Panc1 (cell line): ENCODE measurements at places on chromosomes 3 and 15. TPM values are rescaled to one million over a fixed set of nuclear protein-coding genes. Genes with fewer than 3 reads are reported as not detected.

DNA sequence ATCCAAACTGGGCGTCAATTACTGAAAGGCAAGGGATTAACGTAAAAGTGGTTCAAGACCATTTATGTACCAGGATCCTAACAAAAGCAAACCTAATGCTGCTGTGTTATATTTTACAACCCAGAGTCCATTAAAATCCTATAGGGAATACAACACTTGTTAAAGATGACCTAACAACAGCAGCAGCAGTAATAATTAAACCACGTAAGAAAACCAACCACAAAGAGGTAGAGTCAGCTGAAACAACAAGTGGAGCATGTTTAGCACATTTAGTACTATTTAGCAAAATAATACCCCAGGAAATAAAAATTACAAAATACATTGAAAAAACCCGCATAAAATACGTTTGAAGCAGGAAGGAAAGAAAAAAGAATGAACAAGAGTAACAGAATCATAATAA lies 82.1 kb upstream of the AGBL1 start:
- H3K27me3 ChIP-seq = no peaks in the 10 kb centered on the region; the same call in 1 of the 2 replicates
- H3K4me1 ChIP-seq = no peaks in the 10 kb centered on the region
- H3K4me3 ChIP-seq = no peak overlapping the region
- H3K27ac ChIP-seq = no peak overlapping the region

DNA sequence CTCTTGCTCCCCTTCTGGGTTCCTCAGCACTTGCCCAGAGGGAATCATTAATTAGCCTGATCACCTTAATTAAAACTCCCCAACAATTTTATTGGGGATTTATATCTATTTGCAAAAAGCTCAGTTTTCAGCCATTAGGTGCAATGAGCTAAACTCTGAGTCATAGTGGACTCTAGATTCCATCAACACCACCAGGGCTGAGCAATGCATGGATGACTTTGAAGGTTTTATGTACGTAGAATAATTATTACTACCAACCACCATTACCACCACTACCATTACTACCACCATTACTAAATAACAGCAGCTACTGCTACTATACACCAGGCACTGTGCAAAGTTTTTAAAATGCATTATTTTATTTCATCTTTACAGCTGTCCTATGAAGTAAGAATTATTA lies 81.2 kb downstream of the ZNF621 start:
- H3K4me1 ChIP-seq = no peaks in the 10 kb centered on the region
- no peak for DNase-seq
- H3K27me3 ChIP-seq = no peaks in the 10 kb centered on the region
- H3K27ac ChIP-seq = no peak overlapping the region
- H3K4me3 ChIP-seq = no peak overlapping the region
- H3K36me3 ChIP-seq = no peaks in the 10 kb centered on the region

Gene TMCO5A
- total RNA-seq = not detected

Gene C2CD4B
- 0.26 TPM for total RNA-seq

Gene SKOR1
- total RNA-seq = 0.21 TPM
